ENCODE measurements at places on chromosomes 11 and 22.

- no peak for DNase-seq
These were observed 4.3 kb downstream of the SMARCB1 start for GRCh38 chr22:23790819-23791737.

DNA sequence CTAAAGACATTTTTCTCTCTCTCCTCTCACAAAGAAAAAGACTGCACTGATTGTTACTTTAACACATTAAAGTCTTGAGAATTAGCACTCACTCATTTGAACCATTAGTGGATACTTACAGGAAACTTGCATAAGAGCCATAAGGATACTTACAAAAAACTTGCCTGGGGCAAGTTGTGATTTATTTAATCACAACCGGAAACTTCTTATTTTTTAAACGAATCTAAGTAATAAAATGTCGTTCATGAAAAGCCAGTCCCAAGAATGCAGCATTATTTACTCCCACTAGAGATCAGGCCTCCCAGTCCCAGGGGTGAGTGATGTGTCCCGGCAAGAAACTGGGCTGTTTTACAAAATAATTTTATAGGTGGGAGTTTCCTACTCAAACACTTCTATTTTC lies 59.3 kb upstream of the TTC12 start:
- DNase-seq = no peak

- DNase-seq = no peak
These were observed 145.4 kb downstream of the CACNA1I start for GRCh38 chr22:39715778-39716495.

DNA sequence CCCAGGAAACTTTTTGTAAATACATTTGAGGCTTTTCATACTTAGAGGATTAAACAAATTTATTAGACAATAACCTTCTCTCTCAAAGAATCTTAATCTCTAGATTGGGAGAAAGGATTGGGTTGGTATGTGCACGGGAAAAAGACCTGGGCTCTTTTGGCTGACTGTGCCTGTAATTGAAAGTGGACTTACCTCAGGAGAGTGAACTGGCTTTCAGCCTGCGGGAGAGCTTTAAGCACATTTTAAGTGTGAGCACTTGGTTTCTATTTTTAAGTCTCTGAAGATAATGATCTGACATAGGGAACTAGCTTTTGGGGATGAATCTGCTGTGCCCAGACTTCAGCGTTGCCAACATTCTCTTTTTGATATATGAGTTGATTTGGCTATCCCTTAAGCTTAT lies 35.8 kb downstream of the UVRAG start:
- DNase-seq = no peak

- DNase-seq = peak; percentile 10
These were observed 423 bp upstream of the RTN3 start for GRCh38 chr11:63680834-63681320.

DNA sequence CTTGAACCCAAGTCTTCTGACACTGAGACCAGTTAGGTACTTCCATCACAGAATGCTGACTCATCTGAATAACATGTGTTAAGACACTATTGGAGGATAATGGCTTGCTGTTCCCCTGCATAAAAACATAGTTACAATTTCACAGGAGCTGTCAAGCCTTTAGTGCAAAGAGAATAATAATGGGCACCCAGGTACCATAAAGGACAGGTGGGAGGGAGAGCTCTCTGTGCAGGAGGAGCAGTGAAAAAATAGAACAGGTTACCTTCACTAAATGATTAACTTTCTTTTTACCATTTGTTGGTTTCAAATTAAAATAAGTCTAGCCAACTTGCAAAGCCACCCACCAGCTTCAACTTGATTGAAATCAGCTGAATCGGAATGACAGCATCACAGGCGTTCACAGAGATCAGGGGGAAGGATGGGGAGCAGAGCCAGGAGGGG lies 173.2 kb downstream of the DSCAML1 start:
- no peak for DNase-seq

All from CD4-positive, alpha-beta T cell treated with Interleukin-12 subunit alpha and Interleukin-12 subunit beta, for 1 hour (primary cell).